ENCODE measurements at places on chromosomes 3 and 15.
A peak's percentile ranks its signal among the peaks of the same experiment; 100 is the strongest.

GRCh38 chr3:43769885-43770425 is 79.2 kb downstream of the ABHD5 start:
- no peak for DNase-seq

GRCh38 chr3:9214599-9214998 is 34.8 kb downstream of the SRGAP3 start:
- no peak for DNase-seq

- DNase-seq, result no peak
Measured at GRCh38 chr3:113034011-113034410, 43.2 kb downstream of the GTPBP8 start.

DNA sequence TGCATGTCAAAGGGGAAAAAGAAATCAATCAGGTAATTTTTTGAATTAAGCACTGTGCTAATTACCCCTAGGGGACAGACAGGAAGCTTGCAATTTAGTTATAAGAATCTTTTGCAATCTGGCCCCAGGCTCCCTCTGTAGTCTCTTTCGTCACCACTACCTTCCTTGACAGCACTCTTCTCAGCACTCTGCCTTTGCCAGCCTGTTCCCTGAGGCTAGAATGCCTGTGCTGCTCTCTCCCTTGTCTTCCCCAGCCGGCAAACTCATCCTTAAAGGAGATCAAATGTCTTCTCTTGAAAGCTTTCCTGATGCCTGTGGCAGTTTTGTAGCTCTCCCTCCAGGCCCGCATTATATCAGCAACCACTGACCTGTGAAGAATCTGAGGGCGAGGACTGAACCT is 32.4 kb upstream of the PRTG start:
- DNase-seq, result no peak

- DNase-seq, result no peak
Measured at GRCh38 chr3:19717736-19718135, 216.3 kb downstream of the EFHB start.

DNA sequence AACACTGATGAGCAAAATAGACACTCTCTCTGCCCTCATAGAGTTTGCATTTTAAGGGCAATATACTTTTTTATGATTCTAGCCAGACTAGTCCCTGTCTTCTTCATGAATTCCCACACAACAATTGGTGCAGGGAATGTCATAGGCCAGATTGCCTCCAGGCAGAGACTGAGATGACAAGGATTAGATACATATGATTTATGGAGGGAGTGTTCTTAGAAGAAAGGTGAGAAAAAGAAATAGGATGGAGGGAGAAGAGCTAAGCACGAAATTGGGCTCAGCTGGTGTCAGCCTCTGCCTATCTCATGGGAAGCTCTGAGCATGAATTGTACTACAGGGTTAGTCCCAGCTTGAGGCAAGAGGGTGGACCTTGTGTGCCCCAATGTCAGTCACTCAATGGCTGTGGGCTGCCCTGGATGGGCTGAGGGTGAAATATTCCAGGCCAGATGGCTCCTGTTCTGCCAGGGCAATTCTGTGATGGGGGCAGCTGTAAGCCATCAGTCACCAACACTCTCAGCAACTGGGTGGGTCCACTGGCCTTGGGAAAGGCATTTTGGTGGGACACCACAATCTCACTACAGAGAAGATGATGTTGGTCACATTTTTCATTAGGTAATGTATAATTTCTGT is 31.1 kb downstream of the EIF1B start:
- DNase-seq, result no peak

- DNase-seq, result peak; percentile 20
Measured at GRCh38 chr15:26891448-26892181, 24.8 kb downstream of the GABRA5 start.

DNA sequence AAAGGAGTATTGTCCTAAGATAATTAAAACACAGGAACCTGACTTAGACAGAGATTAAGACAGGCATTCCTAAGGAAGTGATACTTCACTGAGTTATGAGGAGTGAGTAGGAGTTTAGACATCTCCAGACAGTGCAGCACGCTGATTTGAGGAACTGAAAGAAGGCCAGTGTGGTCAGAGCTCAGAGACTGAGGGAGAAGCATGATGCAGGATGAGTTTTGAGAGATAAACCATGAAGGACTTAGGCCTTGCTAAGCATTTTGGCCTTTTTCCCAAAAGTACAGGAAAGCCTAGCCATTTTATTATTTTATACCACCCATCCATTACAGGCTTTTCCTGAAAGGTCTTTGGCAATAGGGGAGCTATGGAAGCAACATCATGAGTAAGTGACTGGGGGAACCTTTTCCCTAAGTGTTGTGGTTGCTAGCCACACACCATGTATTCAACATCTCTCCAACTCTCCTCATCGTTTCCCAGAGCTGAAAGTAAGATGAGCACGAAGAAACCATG is 375.6 kb upstream of the TPRG1 start:
- no peak for DNase-seq

- peak; percentile 57 for DNase-seq
Measured at GRCh38 chr15:89647191-89647851, 7.9 kb downstream of the KIF7 start.

- no peak for DNase-seq
Measured at GRCh38 chr3:135649361-135649760, 316.2 kb upstream of the PPP2R3A start.

GRCh38 chr3:123520656-123521055 is 64.2 kb downstream of the HACD2 start:
- no peak for DNase-seq

All from stimulated activated CD8-positive, alpha-beta memory T cell treated with anti-CD3 and anti-CD28 coated beads, Interleukin-7, amount 100 ng/mL, for 24 hours (primary cell).